ENCODE measurements at places on chromosomes 6 and 20.

- no peak for DNase-seq
Measured at GRCh38 chr6:141252828-141253608, 879.7 kb upstream of the GJE1 start.

DNA sequence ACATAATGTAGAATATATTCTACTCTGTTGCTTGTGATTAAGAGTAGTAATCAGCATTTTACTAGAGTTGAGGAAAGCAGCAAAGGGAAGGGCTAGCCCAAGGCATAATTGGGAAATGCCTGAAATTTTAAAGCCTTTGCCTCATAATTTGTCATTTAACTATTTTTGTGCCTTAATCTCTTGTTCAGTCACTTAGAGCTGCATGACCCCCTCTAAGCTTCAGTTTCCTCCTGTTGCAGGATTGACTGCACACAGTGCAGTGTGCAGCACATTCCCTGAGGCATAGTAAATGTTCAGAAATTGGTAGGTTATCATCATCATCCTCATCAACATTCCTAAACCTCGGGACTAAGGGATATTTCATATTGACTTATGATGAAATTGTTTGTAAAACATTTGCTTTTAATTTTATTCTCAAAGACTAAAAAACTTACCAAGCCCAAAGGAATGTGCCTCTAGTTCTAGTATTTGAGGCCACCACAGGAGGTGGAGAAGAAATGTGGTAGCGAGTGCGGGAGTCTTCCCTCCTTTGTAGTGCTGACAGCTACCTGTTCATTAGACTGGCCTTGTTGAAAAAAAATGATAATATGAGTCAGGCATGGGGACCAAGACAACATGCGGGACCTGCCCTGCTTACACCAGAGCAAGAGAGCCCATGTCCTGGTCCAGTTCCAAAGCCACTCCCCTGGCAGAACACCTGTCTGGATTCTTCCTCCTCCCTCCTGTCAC, 14.8 kb upstream of the TENT5A start:
- no peak for DNase-seq

GRCh38 chr6:80133020-80133419, 26.5 kb downstream of the BCKDHB start:
- peak; percentile 18 for DNase-seq

- no peak for DNase-seq
Measured at GRCh38 chr6:135935941-135936601, 84.6 kb downstream of the PDE7B start.

DNA sequence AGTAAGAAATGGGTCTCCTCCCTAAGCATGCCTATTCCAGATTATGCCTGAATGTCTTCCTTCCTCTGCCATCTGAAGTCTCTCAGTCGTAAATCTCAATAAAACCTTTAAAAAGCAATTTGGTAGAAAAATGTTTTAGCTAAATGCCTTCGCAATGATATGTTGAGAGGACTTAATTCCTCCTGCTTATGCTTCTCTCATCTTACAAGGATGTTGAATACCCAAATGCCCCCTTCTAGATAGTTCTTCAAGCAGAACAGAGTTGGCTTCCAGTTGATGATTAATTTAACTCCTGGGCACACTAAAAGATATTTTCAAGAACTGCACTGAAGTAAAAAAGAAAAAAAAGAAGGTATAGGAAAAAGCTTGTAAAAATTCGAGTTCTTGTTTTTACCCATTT, 275.0 kb upstream of the SPTLC3 start:
- no peak for DNase-seq

DNA sequence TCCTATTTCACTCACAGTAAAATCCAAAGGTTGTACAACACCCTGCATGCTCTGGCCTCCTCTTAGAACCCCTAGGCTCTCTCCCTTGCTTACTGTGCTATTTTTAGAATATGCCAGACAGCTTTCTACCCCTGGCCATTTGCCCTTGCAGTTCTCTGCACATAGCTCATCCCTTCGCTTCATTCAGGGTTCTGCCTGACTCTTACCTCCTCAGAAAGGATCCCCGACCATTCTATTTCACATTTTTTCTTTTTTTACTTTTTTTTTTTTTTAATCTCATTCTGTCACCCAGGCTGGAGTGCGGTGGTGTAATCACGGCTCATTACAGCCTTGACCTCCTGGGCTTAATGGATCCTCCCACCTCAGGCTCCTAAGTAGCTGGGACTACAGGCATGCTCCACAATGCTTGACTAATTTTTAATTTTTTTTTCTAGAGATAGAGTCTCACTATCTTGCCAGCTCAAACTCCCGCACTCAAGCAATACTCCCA, 33.6 kb downstream of the COMMD7 start:
- DNase-seq = no peak

- no peak for DNase-seq
Measured at GRCh38 chr6:130514712-130515111, 148.9 kb downstream of the TMEM200A start.

DNA sequence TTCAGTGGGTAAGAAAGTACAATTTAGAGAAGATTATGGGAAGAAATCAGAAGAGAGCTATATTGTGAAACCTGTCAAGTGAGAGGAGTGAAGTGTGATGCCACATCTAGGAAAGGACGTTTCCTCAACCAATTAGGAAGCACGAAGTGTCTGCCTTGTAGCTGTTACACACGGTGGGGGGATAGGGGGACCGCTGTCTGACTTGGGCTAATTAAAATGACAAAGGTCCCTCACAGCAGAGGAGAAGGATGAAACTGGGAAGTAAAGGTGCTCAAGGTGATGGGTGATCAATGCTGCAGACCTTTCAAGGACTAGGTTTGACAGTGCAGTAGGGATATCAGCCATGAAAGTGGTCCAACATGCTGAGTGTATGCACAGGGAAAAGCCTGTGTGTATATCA, 181.1 kb upstream of the PRSS16 start:
- no peak for DNase-seq

- DNase-seq = no peak
Measured at GRCh38 chr6:155194399-155194798, 69.4 kb upstream of the CLDN20 start.

- no peak for DNase-seq
Measured at GRCh38 chr6:107709341-107709740, 114.8 kb downstream of the SCML4 start.

- no peak for DNase-seq
Measured at GRCh38 chr6:783966-784735, 91.2 kb upstream of the EXOC2 start.

- peak; percentile 29 for DNase-seq
Measured at GRCh38 chr6:43076464-43077332, 584 bp downstream of the PTK7 start.

- DNase-seq = no peak
Measured at GRCh38 chr6:35967076-35967774, 46.3 kb upstream of the SRPK1 start.

GRCh38 chr20:1392443-1392692, 486 bp downstream of the FKBP1A start:
- DNase-seq = no peak

GRCh38 chr20:57153238-57153905, 113.1 kb downstream of the BMP7 start:
- no peak for DNase-seq

- DNase-seq = no peak
Measured at GRCh38 chr20:44491635-44492395, 16.1 kb downstream of the TTPAL start.

DNA sequence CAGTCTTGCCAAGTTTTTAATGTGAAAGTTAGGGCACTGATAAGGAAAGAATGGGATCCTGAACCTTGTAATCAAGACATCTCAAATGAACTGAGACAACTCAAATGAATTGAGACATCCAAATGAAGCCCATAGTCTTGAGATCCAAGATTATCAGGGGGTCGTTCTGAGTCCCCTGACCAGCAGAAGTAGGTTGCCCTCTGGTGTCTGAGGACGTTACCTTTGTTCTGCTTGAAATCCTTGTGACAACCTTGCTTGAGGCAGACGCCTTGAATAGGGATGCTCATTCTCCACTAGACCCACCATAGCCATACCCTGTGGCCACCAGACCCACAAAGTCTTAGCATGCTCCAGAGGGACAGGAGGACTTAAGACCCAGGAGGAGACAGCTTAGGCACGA, 37.7 kb downstream of the ZBTB9 start:
- no peak for DNase-seq

- no peak for DNase-seq
Measured at GRCh38 chr20:59804871-59805665, 128.4 kb downstream of the SYCP2 start.

DNA sequence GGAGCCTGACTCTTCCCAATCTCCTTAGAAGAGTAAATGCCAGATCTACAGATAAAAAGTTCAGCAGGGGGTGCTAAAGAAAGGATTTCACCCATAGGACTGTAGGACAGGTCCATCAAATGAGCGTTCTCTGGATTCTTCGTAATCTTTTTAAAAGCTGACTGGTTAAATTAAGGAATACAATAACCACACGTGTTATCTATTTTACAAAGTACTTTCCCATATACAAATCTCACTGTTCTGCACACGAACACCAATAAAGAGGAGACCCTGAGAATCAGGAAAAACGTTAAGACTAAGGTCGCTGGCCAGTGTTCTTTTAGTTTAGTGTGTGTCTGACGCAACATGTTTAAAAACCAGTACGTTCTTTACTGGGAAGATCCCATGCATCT, 542 bp downstream of the TUBE1 start:
- no peak for DNase-seq

GRCh38 chr6:36860126-36860525, 14.5 kb downstream of the PPIL1 start:
- no peak for DNase-seq

GRCh38 chr20:33675136-33675959, 1.1 kb upstream of the NECAB3 start:
- no peak for DNase-seq

GRCh38 chr20:35269055-35269781, 8.7 kb downstream of the MMP24OS start:
- peak; percentile 66 for DNase-seq

GRCh38 chr6:14929291-14929690, 316.6 kb upstream of the JARID2 start:
- DNase-seq = no peak

DNA sequence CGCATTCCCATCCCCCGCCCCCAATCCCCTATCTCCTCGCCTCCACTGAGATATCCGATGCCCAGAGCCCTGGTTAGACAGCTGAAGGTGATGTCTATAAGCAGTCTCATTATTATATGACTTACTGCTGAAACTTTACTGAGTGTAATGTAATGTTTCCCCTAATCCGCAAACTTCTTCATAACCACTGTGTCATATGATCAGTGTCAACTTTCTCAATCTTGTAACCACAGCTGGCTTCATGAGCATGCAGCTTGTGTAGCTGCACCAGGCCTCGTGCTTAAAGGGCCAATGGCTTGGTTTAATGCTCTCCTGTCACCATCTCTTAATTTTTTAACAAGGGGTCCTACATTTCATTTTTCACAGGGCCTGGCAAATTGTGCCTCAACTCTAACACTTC, 8.1 kb downstream of the ASIP start:
- no peak for DNase-seq

GRCh38 chr6:170025341-170025911, 265.5 kb downstream of the DLL1 start:
- no peak for DNase-seq

- no peak for DNase-seq
Measured at GRCh38 chr20:32941155-32941885, 62.9 kb downstream of the SUN5 start.

DNA sequence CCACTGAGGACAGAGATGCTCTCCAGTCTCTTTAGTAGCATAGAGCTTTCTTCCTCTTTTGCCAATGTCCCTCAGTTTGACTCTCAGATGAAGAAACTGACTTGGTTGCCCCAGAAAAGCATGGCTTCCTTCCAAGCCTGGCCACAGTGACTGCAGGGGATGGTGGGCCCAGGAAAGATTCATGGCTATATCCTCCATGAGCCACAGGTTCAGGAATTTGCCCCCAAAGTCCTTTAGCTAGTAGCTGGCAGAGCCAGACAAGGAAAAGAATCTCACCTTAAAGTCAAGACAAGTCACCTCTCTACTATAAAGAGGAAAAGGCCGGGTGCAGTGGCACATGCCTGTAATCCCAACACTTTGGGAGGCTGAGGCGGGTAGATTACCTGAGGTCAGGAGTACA, 43.4 kb downstream of the TRAM2 start:
- DNase-seq = no peak

DNA sequence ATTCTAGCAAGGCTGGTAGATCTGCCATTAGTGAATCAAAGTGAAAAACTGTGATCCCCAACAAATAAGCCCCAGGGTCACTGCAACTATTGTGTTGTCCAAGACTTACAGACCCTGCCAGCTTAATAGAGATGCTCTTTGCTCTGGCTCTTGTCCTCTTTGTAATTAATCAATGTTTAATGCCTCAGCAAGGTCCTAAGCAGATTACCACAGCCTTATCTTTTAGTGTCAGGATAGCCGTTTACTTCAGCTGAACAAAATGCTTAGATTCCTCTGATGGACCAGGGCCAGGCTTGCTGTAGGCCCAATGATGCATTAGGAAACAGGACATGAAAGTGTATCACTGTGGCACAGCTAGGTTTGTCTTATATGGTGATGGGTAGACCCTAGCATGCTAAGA, 353.3 kb downstream of the HACE1 start:
- DNase-seq = no peak

DNA sequence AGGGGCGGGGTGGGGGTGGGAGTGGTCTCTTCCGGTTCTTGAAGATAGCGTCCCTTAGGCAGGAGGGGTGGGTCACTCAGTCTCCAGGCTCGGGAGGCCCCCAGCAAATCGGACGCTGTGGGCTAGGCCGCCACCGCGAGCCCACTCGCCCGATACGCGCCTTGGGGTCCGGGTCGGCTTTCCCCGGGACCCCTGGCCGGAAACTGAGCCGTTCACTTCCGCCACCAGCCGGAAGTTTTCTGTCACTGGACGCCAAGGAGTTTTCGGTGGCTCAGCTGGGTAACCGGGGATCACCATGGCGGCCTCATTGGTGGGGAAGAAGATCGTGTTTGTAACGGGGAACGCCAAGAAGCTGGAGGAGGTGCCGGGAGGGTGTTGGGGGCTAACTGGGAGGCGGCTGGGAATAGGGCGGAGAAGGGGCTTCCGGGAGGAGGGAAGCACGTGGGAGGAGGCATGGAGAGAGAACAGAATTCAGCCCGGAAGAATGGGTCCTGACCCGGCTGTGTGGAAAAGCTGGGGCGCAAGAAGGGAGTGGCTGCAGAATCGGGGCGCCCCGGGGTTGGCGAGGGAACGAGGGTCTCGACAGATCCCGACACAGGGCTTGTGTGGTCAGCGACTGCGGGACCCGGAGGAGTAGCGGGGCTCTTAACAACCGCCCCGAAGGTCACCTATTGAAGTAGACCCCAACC, at the start of gene ITPA:
Gene ITPA, plus strand, starts transcription at position 242 of the 689 bp plus-strand sequence. Its CDS starts 54 bp downstream, at position 296.
- peak; percentile 80 for DNase-seq

GRCh38 chr6:45946352-45946751, 69.3 kb downstream of the CLIC5 start:
- peak; percentile 27 for DNase-seq

GRCh38 chr6:85322446-85323105, 127.3 kb upstream of the NT5E start:
- DNase-seq = no peak

DNA sequence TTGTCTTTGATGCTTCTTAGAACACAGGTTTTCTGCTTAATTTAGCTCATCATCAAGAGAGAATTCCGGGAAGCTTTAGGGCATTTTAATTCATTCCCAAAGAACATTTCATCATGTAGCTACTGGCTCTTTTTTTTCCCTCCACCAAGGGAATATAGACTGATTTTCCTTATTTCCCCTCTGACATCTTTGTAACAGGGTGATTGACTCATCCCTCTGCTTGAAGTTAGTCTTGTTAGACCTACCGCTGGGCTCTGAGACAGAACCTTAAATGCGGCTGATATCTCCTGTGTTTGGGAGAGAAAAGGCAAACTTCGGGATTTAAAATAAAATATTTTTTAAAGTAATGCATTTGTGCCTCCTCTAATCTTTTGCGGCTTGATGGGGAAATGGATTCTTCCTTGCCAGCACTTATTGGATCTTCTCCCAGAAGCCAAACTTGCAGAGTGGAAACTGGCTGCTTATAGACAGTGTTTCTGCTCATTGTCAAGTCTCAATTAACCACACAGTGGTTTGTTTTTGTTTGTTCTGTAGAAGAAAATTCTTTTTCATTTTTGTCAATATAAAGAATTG, 272.7 kb upstream of the PLCB4 start:
- DNase-seq = no peak
